ENCODE measurements at places on chromosomes 6 and 20.

DNA sequence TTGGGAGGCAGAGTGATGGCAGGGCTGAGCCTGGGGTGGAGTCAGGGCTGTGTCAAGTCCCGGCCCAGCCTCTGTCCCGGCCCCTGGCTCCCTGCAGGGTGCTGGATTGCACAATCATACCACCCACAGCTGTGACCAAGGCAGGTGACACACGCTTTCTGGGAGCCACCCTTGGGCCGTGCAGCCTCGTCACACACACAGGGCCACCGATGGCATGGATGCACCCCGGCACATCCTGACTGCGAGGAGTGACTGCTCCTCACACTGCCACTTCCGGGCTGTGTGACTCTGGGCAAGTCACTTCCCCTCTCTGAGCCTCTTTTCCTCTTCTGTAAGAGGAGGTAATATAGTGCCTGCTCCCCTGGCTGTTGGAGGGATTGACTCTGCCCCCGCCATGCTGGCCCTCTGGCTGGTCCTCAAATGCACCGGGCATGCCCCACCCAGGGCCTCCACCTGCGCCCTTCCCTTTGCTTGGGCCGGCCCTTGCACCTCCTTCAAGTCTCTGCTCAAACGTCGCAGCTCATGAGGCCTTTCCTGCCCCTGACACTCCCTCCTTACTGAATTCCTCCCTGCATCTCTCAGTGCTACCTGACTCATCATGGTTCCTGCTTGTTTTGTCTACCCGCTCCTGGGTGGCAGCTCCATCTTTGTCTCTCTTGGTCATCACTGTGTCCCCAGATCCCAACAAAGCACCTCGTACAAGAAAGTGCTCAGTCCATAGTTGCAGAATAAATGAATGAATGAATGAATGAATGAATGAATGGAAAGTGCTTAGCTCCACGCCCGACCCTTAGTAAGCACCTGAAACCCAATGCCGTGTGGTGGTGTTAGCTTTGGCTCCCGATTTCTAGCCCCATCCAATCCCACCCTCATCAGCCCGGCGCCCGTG, 93.5 kb downstream of the CEBPB start:
- peak; percentile 84 for DNase-seq

DNA sequence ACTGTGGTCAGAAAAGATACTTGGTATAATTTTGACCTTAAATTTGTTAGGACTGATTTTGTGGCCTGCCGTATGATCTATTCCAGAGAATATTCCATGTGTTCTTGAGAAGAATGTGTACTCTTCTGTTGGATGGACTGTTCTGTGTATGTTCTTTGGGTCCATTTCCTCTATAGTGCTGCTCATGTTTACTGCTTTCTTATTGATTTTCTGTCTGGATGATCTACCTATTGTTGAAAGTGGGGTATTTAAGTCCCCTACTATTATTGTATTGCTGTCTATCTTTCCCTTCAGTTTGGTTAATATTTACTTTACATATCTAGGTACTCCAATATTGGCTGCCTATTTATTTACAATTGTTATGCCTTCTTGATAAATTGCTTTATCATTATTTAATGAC, 298.4 kb downstream of the BCKDHB start:
- DNase-seq = no peak

DNA sequence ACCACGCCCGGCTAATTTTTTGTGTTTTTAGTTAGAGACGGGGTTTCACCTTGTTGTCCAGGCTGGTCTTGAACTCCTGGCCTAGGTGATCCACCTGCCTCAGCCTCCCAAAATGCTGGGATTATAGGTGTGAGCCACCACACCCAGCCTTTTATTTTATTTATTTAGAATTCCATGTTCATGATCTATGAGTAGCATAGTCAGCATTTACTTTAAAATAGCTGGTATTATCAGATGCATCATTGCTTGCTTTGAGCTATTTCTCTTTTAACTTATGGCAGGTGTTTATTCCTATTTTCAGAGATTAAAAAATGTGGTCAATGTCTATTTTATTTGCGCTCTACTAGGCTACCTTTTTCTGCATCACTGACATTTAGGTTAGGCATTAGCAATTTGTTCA, 152.0 kb downstream of the UTRN start:
- no peak for DNase-seq

DNA sequence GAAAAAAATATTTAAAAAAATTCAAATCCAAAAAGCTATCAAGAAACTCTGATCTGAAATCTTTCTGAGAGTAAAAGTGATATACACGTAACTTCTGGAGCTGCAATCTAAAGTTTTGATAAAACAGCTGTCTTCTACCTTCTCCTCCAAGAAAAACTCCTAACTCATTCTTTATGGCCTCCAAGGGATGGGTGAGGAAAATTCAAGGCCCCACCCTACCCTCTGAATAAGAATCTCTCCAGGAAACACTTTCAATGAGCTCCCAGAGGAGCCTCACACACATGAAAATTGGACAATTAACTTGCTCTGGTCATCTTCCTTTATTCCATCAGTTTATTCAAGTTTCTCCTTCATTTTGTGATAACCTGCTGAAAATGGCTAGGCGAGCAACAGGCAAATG, 93.4 kb downstream of the FNDC1 start:
- no peak for DNase-seq

All from Daoy (cell line).